ENCODE measurements at places on chromosomes 5 and 9.

DNA sequence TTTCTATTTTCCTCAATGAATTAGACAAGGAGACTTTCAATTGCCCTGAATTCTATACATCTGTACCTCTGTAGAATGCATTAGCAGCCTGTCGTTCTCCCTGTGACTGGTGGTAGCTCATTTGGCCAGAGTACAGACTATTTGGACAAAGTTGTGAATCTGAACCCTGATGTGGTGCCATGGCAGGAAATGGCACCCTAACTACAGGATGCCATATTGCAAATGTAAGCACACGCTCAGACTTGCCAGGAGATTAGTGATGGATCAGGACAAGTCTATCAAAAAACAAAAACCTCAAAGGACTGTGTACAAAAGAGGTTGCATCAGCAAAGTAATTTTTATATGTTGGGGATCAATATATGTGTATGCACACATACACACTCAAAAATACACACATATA lies 58.3 kb downstream of the SVEP1 start:
- DNase-seq, result no peak

DNA sequence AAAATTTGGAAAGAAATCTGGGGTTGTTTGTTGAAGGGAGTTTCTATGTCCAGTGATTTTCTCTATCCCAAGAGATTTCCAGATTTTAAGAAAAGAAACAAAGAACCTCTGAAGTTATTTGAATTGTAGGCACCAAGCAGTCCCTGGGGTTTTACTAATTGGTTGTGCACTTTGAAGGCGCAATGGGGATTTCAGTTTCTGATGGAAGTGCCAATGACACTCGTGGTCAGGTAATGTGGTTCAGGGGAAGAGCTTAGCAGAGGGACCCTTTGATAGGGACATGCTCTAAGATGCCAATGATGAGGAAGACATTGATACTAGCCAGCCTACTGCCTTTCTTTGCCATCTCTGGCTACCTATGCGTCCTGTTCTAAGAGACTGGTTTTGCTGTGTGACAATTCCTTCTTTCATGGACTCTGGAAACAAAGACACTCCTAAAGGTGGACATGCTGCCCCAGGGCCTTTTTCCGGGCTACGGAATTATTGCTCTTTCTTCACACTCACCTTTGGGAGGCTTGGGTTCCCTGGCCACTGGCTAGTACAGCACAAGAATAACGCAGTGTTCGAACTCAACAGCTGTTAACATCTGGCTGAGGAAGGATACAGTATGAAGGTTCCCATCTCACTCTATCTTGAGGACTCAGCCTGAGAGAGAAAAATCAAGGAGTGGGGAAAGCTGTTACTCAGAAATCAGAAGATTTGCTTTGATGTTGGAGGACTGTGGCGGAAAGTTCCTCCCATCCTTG lies 6.9 kb upstream of the TRAF1 start:
- no peak for DNase-seq

DNA sequence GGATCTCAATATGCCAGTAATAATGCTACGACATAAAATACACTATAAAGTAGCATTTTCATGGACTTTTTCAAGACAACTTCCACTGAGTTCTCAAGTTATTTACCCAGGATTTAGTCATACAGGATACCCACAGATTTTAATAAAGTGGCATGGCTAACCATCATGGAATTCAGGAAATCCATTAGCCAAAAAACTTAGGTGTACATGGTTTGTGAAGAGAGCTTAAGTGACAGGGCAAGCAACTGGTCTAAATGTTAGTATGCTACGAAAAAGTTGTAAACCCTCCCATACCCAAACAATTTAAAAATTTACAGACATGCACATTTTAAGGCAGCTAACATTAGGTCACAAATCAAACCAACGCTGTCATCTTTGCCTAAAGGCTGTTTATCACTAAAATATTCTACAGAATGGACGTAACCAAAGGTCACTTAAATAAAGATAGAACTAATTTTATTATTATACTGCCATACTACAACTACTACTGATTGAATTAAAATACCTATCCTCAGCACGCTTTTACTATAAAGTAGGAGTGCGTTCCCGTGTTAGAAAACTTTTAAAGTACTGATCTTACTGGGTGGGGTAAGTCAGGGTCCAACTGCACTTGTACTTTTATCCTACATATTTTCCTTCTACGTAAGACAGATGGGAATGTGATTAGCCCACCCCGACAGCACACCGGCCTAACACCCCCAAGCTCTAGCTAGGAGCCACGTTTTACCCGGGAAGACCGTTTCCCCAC lies 1.1 kb downstream of the UBTD2 start:
- DNase-seq, result no peak

GRCh38 chr5:76867038-76867437 lies 17.2 kb downstream of the S100Z start:
- no peak for DNase-seq

DNA sequence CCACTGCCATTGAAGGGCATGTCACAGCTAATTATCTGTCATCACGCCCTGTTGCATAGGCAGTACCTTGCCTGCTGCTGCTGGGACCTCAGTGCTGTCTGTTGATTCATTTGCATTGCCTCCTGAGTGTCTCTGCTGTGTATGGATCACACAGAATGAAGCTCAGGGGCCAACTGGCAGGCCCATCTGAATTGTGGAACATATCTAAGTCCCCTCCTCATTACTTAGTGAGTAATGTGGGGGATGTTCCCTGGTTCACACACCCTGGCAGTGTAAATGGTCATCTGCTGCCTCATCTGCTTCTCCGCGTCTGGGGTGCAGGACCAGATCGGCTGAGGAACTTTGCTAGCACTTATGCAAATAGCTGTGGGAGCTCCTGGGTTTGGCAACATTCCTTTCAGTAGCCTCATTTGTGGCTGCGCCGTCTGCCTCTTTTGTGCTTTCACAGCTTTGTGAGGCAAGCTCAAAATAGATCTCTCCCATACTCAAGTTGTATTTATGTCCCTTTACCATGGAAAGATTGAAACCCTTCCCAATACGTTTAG lies 25.4 kb downstream of the TYRP1 start:
- no peak for DNase-seq

DNA sequence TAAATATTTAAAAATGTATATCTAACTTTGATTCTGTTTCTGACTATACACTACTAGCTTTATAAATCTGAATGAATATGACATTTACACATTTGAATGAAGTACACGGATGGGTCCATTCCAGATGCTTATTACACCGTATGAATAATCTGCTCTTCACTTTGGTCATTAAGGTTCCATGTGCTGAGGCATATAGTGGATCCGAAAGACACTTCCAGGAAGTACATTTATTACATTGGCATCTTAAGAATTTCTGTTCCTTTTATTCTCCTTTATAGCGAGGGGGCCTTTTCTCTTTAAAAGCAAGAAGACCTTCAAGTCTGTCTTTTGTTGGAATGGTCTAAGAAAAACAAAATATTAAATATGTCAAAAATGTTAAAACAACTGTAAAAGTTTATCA lies 147.6 kb downstream of the AUH start:
- DNase-seq, result no peak

DNA sequence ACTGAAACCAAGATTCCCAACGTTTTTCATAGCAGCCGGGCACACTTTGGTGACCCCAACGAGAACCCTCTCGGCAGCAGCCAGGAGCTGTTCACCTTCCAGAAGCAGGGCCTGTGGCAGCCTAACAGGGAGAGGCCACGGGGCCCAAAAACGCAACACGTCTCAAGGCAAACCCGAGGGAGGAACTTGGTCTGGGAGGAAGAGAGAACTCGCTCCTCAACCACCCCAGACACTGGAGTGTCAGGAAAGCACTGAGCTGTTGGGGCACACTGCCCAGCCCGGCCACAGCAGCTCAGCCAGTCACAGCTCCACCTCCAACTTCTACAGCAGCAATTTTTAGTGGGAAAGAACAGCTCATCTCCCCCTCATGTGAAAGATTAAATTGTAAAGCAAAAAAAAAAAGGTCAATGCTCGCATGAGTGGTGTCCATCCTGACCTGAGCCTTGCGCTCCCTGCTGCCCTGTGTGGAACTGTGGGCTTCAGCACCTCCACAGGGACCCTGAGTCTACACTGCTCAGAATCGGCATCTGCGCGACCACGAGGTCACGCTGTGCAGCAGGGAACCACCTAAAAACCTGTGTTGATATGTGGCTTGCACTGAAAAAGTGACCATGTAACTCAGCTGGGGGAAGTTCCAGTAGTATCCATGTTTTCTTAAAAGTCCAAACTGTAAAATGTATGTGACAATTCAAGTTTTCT lies 55.0 kb downstream of the IPPK start:
- DNase-seq, result no peak

DNA sequence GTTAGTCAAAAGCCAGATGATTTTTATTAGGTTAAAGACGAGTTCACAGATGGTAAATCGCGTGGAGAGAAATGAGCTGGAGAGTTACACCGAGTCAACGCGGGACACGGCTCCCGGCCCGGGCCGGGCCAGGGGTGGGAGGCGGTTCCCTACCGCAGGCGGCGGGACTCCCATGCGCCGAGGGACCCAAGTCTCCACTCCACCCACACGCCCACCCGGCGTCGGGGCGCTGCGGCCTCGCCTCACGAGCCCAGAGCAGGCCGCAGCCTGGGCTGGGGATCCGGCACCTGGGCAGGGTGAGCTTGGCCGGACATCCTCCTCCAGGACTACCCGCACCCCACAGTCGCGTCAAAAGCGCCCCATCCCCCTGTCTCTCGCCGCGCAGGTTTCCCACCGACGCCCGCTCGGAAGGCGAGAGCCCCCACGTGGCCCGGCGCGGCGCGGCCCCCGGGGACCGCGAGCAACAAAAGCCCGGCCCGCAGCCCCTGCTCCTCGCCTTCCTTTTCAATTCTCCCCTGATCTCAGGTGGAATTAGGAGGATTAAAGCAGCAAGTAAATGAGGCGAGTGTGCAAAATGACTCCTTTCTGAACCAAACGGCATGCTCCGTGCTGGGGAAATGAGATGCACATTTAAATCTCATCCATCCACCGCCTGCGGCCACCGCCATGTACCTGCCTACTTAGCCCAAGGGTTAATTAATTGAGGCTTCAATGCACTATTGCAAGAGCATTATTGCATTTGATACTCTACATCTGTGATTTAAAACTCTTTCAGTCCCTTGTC lies 196.5 kb upstream of the TBCA start:
- DNase-seq, result no peak

DNA sequence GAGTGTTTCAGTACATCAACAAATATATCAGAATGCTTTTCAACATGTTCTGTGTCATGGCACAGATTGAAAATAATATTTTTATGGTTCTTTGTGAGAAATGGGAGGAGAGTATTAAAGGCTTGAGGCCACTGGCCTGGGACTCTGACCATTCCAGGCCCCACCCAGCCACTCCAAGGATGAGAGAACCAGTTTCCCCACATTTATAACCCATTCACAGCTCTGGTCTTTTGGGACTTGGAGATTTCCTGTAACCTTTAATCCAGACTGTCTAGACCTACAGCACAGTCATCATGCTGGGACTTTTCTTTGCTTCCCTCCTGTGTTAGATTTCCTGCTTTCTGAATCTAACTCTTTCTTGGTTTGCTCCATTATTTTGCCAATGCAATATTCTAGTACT lies 389.6 kb downstream of the KIAA0825 start:
- no peak for DNase-seq

DNA sequence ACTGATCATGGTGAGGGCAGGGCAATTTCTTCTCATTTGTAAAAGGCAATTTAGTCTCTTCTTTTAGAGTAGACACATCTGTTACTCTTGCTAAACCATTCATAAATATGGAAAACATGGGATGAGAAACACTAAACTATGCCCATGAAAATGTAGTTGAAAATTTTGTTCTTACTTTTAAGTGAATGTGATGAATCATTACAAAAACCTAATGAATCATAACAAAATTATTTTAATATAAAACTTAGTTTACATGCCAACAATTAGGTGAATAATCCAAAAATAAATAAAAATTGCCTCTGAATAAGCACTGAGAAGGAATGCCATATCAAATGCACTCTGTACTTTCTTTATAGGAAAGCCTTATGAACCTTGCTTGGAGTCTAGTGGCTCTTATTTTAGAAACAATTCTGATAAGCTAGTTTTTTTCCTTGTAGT lies 297.7 kb upstream of the EFNA5 start:
- DNase-seq, result no peak

GRCh38 chr5:25005431-25005830 lies 360.7 kb upstream of the CDH10 start:
- no peak for DNase-seq
